ENCODE measurements at places on chromosomes 1 and 21.

DNA sequence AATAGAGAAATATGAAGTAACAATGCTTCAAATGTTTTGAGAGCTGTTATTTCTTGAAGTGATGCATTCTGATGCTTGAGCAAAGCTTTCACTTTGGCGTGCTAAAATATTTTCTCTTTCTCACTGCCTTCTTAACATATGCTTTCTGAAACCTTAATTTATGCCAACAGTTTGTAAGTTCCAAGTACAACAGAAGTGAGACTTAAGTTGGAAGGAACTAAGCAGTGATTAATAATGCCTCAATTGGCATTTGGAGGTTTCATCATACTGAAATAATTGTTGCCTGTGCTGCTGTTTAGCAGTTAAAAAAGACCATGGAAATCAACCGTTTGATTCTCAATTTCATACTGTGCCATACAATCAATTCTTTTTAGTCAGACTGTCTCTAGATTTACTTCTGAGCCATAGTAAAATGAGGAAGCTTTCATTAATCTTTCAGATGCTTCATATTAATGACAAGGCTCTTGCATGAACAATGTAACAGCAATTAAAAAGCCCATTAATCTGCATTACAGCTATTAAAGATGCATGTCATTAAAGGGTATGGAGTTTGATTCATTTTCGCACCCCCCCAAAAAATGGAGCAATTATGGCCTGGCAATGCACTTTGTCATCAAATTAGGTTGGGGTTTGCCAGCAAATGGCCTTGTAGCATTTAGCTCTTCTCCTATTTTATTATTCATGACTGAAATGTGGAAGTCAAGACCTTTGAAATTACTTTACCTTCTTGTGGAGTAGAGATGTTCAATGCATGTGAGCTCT lies 375.3 kb downstream of the USH2A start:
- DNase-seq: no peak

GRCh38 chr1:12460911-12461621 lies 156.9 kb downstream of the DHRS3 start:
- no peak for DNase-seq

DNA sequence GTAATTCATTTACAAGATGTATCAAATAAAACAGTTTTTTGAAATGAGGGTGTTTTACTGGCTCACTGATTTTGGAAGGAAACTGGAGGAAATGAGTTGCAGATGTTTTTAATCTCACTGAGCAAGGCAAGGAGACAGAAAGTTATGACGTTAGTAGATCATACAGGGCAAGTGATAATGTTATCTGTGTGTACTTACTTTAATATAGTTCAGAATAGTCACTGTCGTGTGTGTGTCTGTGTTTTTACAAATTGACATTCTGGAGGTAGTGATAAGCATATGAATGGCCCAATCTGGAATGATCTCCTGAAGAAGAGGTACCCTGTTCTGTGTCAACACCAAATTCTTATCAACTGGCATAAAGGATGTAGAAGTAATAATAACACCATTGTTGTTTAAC lies 1.9 kb upstream of the GBP4 start:
- no peak for DNase-seq

DNA sequence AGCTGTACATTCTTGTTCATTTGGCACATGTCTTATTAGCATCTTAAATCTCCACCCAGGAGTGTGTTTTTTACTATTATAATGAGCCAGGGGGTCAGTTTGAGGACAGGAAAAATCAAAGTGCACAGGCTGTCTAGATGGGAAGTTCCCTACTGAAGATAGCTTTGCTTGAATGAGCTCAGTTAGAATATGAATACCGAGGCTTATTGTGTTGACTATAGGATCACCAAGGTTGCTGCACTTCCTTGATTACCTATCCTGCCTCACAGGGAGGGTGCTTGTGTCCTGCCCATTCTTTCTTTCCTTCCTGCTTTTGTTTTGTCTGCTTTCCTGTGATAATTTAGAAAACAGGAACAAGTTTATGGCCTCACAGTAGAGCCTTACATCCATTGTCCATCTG lies 16.3 kb downstream of the PHGDH start:
- DNase-seq: no peak

- DNase-seq: no peak
These were observed 215.5 kb downstream of the KIF26B start for GRCh38 chr1:245370175-245370825.

- no peak for DNase-seq
These were observed 5.8 kb downstream of the PRDM16 start for GRCh38 chr1:3074800-3075199.

DNA sequence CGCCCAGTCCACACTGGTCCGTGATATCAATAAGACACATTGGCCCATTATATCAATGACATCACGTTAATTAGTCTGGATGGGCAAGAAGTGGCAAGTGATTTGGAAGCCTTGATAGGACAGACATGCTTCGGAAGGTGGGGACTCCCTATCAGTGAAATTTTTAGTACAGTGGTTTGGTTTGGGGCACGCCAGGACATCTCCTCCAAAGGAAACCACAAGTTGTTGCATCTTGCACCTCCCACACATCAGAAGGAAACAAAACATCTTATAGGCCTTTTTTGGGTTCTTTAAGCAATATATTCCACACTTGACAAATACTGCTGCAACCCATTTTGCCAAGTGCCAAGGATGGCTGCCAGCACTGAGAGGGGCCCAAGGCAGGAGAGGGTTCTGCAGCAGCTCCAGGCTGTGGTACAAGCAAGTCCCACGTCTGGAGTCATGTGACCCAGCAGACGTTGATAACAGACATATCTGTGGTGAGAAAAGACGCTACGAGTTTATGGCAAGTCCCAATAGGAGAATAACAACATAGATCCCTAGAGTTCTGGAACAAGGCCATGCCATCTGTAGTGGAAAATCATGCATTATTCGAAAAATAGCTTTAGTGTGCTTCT lies 95.3 kb upstream of the DISP3 start:
- no peak for DNase-seq

DNA sequence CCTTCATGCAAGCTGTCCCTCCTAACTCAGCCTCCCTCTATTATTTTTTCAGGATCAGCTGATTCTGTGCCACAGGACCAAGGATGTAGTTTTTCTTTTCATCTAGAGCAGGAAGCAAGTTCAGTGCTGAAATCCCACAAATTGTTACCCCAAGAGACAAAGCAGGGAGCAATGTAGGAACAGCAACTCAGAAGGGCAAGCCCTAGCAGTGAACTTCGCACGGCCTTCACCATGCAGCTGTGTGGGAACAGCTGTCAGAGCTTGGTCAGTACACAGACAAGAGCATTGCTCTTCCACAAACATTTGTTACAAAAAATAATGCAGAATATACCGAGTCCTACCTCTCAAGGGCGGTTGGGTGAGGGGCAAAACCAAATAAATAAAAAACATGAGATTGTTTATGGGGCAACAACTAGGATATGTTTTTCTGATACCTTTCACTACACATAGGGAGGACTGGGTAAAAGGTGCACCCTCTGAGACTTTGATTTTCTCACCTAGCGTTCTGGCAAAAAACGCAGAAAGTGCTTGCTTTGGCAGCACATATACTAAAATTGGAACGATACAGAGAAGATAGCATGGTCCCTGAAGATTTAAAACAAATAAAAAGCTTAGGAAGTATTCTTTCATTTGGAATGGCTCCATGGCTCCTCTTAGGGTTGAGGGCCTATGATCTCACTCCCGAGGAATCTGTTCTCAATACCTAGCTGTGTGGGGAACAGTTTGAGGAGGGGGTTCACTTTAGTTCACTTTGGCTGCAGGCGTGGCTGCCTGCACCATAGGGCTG lies 37.1 kb upstream of the ANGPTL7 start:
- DNase-seq: no peak

DNA sequence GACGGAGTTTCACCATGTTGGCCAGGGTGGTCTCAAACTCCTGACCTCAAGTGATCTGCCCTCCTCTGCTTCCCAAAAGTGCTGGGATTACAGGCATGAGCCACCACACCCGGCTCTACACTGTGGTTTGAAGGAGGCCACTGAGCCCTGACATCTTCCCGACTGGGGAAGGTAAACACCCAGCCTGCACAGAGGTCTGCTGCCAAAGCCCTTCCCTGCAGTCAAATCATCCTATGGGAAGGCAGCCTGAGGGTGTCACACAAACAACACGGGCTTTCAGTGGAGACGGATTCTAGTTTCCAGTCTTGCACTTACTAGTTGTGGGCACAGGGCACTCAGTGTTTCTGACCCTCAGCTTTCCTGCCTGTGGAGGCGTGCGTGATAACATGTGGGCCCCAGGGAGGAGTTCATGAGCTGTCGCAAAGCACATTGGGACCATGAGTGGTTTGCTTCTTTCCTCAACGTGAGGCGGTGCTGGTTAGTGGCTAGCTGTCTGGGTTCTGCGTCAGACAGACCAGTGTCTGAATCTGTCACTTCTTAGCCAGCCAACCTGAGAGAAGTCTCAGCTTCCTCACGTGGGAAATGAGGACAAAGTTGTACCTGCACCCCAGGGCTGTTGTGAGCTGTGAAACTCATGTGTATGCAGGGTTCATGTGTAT lies 21.5 kb upstream of the OPRD1 start:
- no peak for DNase-seq

DNA sequence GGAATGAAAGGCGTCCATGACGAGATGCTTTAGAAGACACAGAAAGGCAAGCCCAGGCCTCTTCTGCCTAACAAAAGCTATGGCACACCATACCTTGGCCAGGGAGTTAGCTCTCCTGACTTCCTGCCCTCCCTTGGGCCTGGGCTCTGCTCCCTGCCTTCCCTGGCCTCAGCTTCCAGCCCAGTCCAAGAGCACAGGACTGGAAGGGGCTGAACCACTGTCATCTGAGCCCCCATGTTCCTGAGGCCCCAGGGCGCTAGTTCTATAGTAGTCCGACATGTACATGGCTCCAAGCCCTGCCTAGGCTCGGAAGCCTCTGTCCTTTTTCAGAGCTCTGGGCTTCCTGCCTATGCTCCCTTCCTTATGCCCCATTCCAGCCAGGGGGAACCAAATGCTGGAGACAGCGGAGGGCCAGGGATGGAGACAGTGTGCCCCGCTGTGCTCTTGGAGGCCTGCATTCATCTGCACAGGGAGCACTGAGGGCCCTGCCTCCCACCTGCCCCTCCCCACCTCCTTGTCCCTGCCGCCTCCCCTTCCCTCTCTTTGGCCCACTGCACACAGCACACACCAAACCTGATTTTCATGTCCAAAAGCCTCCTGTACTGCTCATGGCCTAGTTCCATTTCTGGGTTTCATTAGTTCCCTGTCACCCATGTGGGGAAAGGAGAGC lies 240.1 kb downstream of the RHOU start:
- no peak for DNase-seq

DNA sequence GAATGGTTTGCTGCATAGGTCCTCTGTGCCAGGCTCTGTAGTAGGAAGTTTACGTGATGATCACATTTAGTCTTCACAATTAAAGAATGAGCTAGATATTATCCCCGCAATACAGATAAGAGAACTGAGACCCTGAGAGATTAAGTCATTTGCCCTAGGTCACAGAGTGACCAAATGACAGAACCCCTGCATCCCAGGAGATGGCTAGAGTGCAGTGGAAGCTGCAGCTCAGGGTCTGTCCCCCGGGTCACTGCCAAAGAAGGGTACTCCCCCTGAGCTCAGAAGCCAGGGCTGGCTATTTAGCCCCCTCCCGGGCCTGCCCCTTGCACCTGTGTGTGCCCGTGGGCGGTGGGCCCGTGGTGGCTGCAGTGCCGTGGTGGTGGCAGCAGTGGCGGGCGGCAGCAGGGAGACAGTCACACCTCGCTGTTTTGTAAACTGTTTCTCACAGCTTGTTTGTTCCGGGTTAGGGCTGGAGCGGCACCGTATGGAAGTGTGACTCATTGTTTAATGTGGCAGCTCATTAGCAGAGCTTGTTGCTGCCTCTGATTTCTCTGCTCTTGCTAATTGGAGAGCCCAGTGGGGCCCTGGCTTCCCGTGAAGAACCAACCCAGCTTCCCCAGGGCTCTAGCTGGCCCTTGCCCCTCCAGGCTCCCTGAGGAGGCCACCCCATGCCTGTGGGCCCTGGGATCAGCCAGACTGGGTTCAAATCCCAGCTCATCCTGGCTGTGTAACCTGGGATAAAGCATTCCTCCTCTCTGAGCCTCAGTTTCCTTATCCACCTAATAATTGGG lies 19.3 kb upstream of the FOXO6 start:
- DNase-seq: no peak

DNA sequence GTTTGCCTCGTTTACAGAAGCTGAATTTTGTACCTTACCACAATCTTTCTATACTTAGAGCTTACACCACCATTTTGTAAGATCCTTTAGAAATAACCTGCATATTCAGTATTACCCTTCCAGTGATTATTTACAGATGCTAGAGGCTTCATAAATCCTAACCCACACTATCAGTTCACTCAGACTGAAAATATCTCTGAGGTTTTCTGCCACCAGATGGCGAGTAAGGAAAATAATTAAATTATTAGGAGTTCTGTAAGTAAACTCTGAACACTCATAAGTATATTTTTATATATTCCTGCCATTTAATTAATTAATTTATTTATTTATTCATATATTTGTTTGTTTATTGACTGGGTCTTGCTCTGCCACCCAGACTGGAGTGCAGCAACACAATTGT lies 1635.2 kb downstream of the PLA2G4A start:
- no peak for DNase-seq

DNA sequence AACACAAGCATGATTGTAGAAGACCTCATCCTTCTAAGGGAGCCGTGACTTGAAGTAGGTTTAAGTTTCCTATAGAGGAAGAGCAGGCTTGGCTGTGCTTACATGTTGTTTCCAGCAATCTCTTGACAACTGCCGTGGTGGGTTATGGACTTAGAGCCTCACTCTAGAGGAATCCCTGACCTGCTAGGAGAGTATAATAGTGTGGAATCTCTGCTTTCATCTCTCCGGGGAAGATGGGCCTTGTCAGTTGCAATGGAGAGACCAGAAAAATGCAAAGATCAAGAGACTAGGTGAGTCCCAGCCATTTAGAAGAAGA lies 137.6 kb downstream of the MIS18A start:
- DNase-seq: no peak

DNA sequence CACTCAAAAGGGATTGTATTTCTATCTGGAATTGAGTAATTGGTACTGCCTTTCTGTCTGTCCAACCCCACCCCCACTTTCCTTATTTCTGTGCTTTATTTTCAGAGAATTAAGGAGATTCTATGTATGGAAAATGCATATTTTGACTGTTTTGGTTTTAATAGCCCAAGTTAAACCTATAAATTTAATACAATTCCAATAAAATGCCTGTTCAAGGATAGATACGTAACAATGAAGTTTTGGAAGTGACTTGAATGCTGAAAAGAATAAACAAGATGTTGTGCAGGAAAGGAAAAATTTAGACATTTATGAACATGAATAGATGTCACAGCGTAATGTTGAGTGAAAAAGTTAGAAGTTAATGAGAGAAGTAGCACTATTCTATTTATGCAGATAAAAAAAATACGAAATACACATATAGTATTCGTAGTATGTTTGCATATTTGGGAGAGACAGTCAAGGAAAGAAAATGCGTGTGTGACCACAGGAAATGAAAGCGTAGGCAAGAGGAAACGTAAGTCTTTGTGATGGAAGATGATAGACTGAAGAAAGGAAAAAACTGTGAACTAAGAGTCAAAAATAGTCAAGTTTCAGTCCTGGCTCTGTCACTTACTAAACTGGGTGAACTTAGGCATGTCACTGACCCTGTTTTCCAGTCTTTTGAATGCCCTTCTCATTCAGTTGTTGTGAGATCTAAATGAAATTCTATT lies 62.1 kb downstream of the MEF2D start:
- no peak for DNase-seq
